Hippocampal formation (tissue), 2 donors: ENCODE measurements at places on chromosomes 2 and 18.

DNA sequence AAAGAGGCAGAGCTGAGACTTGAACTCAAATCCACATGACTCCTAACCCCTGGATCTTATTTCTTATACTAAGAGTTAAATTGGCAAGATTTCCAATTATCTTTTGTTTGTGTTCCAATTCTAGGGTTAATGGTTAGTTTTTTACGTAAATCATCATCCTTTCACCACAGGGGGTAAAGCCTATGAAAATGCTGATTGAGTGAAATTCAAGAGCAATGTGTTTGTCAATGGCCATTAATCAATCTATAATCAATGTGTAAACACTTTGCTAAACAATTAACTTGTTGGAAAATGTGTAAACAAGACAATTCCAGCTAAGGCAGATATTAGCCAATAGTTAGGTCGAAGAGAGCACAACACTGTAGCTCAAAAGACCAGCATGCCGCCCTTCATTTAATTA, 376.5 kb upstream of the ACVR2A start:
- DNase-seq: no peak

- no peak for DNase-seq
Observed at GRCh38 chr2:204491528-204491927, 53.7 kb upstream of the PARD3B start.

DNA sequence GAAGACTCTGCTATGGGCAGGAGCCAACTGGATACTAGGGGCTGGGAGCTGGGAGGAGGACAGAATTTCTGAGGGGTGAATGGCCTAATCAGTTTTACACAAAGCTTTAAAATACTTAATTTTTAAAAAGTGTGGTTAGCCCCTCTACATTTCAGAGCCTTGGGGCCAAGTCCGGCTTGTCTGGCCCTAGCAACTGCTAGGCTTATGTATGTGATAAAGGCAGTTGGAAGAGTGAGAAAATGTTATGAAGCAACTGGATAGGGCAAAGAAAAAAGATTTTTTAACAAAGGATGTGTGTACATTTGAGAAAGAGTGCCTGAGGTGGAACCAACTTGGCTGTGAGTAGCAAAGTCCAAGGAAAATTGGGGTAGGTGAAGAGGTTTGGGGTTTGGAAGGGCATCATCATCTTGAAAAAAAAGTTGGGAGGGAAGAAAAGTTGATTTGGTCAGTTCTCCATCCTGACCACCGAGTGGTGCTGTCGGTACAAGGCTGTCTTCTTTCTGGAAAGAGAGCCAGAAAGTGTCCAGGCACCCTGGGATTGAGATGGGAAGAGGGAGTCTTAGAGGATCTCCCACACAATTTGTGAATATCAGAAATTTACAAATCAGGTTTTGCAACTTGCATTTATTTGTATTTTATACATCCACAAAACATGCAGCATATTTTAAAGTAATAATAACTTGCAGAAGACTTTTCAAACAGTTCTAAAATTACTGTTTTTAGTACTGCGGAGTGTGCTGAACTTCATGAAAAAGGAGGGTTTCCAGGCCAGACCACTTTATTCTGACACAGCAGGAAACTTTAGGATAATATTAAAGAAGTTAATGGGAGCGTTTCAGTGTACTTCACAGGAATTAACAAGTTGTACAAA, 10.5 kb upstream of the CDK15 start:
- peak; percentile 15 for DNase-seq

- DNase-seq: peak; percentile 3
Observed at GRCh38 chr2:43461453-43462073, 134.3 kb downstream of the THADA start.

- DNase-seq: no peak
Observed at GRCh38 chr2:102591491-102592045, 27.8 kb upstream of the SLC9A2 start.

DNA sequence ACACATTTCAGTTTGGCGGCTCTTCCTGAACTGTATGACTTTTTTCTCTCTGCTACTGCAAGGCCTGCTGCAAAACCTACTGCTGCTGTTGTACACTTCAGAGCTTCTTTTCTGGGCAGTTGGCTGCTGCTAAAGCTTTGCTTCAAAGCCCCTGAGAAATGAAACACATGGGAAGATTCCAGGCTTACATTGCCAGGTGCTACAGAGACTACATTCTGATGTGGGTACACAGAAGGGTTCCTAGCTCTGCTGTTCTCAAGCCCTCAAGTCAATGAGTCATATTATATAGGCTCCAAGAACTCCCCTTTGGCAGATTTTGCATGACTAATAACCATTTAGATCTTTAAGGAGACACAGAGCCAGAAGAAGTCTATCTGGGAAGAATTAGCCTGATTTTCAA, 12.9 kb upstream of the PGAP1 start:
- no peak for DNase-seq

- DNase-seq: no peak
Observed at GRCh38 chr2:112627060-112628040, 18.4 kb upstream of the SLC20A1 start.

GRCh38 chr2:64859312-64860212, 129.6 kb upstream of the SLC1A4 start:
- DNase-seq: peak; percentile 23

- no peak for DNase-seq
Observed at GRCh38 chr2:109689973-109690372, 75.8 kb downstream of the SOWAHC start.

GRCh38 chr2:62265106-62265505, 69.2 kb downstream of the B3GNT2 start:
- DNase-seq: no peak

DNA sequence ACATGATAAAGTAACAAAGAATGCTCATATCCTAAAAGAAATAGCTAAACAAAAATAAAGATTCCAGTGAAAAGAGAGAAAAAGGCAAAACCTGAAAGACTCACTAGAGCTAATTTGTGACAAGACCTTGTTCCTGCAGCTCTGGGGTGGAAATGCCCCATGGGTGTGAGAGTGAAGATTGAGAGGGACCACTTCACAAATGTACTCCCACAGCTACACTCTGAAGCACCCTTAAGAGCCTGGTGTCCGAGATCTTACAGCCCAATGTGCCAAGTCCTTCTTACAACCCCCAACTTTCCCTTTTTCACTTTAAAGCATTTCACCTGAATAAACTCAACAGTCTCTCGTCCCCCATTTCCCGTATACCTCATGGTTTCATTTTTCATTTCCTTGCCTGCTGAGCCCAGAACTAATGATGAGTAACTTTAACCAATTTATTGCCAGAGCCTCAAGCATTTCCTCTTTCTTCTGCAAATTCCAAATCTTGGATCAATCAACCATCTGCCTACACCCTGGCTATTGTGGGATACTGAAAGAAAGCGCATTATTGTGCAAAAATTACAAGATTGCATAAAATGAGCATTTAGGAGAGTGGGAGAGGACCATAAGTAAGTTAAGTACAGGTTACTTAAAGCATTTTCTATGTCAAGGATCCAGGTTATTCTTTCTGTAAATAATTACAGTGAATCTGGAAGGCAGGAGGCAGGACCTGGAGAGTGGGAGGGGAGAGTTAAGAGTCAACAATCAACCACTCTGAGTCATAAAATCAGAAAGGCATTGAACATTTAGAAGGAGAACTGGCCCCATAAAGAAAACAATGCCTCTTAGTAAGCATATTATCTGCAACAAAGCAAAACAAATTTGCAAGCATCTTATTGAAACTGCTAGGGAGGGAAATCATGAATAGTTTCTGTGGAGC, 804.4 kb upstream of the CELF4 start:
- DNase-seq: no peak

GRCh38 chr2:163670929-163671328, 64.9 kb downstream of the FIGN start:
- no peak for DNase-seq

GRCh38 chr2:105872142-105872728, 127.5 kb downstream of the NCK2 start:
- no peak for DNase-seq

DNA sequence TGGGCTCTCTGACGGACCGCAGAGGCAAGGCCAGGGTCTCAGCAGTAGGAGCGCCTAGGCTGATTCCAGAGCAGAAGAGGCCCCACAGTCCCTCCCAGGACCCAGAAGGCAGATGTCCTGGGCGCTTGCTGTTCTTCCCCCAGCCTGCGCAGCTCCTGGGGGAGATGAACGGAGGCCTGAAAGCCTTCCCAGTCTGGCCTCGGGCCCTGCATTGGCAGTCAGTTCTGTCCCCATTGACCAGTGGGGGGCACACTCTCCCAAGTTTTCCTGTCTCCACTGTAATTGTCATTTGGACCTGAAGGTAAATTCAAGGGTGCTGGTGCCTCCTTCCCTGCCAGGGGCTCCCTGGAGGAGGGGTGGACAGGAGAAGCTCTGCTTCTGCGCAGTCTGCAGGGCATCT, 345.7 kb downstream of the CYP26B1 start:
- DNase-seq: peak; percentile 8

- DNase-seq: no peak
Observed at GRCh38 chr2:17483496-17483895, 34.7 kb downstream of the RAD51AP2 start.

DNA sequence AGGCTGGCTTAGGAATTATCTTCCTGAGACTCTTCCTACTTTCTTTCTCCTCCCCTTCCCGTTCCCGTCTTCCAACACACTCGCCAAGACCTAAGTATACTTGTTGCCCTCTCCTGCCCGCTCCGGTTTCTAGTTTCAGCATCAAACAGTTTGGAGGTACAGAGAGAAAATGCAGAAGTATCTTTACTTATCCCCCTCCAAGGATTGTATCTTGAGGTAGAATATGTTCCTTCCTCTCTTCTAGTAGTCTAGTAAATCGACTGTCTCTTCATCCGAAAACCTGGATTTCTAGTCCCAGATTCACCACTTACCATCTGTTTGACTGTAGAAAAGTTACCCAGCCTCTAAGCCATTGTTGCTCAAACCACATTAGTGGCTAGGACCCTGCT, 755 bp downstream of the EIF4E2 start:
- DNase-seq: no peak

GRCh38 chr2:10493634-10494281, 45.6 kb upstream of the ODC1 start:
- no peak for DNase-seq
